ENCODE measurements at places on chromosomes 7 and 10. TPM values are rescaled to one million over a fixed set of nuclear protein-coding genes. Genes with fewer than 3 reads are reported as not detected.

The ZCCHC24 gene
- 16.2 TPM for polyA plus RNA-seq

The UCN3 gene
- polyA plus RNA-seq: not detected

The CARD11 gene
- not detected for polyA plus RNA-seq

The TAX1BP1 gene
- 70.3 TPM for polyA plus RNA-seq

The HOXA1 gene
- polyA plus RNA-seq: not detected

The AZGP1 gene
- 0.15 TPM for polyA plus RNA-seq

The ADCK2 gene
- 19.0 TPM for polyA plus RNA-seq

The PRLHR gene
- 0.03 TPM for polyA plus RNA-seq

The DNAJC30 gene
- 11.0 TPM for polyA plus RNA-seq

The ATOH7 gene
- 0.12 TPM for polyA plus RNA-seq

The TMEM236 gene
- not detected for polyA plus RNA-seq

The LIPF gene
- polyA plus RNA-seq: 0.07 TPM

The CDCA7L gene
- polyA plus RNA-seq: 18.4 TPM

The SLC29A4 gene
- polyA plus RNA-seq: 12.3 TPM

The SSC4D gene
- 2.0 TPM for polyA plus RNA-seq

The OR2A1 gene
- polyA plus RNA-seq: not detected

The CALML5 gene
- polyA plus RNA-seq: not detected

The SFRP5 gene
- not detected for polyA plus RNA-seq

The AKR1B1 gene
- polyA plus RNA-seq: 216 TPM

The NEUROG3 gene
- not detected for polyA plus RNA-seq

The MMP21 gene
- polyA plus RNA-seq: not detected

The SUGCT gene
- 53.7 TPM for polyA plus RNA-seq

The ACHE gene
- 2.1 TPM for polyA plus RNA-seq

The SPDYE9 gene
- not detected for polyA plus RNA-seq

The NYAP1 gene
- polyA plus RNA-seq: 6.0 TPM

The PHF14 gene
- polyA plus RNA-seq: 19.2 TPM

The FAM25C gene
- polyA plus RNA-seq: not detected

The COL26A1 gene
- 0.05 TPM for polyA plus RNA-seq

The SLC13A1 gene
- not detected for polyA plus RNA-seq

The AGR2 gene
- polyA plus RNA-seq: not detected

The POMZP3 gene
- polyA plus RNA-seq: 10.3 TPM

The MAPK8 gene
- polyA plus RNA-seq: 33.6 TPM

The CALN1 gene
- polyA plus RNA-seq: not detected

The STAG3 gene
- polyA plus RNA-seq: 0.10 TPM

The SLC25A28 gene
- 34.3 TPM for polyA plus RNA-seq

The PALS2 gene
- polyA plus RNA-seq: 6.1 TPM

The NOS3 gene
- 0.15 TPM for polyA plus RNA-seq

The CRTAC1 gene
- 0.05 TPM for polyA plus RNA-seq

The PDLIM1 gene
- polyA plus RNA-seq: 97.2 TPM

The TAS2R41 gene
- polyA plus RNA-seq: not detected

The ERVW-1 gene
- not detected for polyA plus RNA-seq

The NPFFR1 gene
- polyA plus RNA-seq: not detected

The DYNC1I1 gene
- 0.05 TPM for polyA plus RNA-seq

The KIFBP gene
- polyA plus RNA-seq: 18.3 TPM

Measured in SK-N-SH (cell line).